ENCODE measurements at places on chromosomes 5 and 9. TPM values are rescaled to one million over a fixed set of nuclear protein-coding genes. Genes with fewer than 3 reads are reported as not detected.

GRCh38 chr5:167509076-167509475 is 782.4 kb upstream of the WWC1 start:
- DNase-seq, result no peak

DNA sequence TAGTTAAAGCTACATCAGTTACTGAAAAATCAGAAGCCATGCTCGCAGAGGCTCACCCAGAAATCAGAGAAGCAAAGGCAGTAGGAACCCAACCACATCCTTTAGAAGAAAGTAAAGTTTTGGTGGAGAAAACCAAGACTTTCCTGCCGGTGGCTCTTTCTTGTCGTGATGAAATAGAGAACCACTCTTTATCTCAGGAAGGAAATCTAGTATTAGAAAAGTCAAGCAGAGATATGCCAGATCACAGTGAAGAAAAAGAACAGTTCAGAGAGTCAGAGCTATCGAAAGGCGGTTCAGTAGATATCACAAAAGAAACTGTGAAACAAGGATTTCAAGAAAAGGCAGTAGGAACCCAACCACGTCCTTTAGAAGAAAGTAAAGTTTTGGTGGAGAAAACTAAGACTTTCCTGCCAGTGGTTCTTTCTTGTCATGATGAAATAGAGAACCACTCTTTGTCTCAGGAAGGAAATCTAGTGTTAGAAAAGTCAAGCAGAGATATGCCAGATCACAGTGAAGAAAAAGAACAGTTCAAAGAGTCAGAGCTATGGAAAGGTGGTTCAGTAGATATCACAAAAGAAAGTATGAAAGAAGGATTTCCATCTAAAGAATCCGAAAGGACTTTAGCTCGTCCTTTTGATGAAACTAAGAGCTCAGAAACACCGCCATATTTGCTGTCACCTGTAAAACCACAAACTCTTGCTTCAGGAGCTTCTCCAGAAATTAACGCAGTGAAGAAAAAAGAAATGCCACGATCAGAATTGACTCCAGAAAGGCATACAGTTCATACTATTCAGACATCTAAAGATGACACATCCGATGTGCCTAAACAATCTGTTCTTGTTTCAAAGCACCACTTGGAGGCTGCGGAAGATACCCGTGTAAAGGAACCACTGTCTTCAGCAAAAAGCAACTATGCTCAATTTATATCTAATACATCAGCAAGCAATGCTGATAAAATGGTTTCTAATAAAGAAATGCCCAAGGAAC is 47.2 kb downstream of the CMYA5 start:
- DNase-seq, result no peak

GRCh38 chr5:6644794-6645241 is 11.6 kb downstream of the SRD5A1 start:
- DNase-seq, result no peak

GRCh38 chr5:125660231-125660895 is 762.8 kb upstream of the GRAMD2B start:
- DNase-seq, result no peak

- DNase-seq, result no peak
Observed at GRCh38 chr5:152379331-152379730, 25.7 kb downstream of the NMUR2 start.

DNA sequence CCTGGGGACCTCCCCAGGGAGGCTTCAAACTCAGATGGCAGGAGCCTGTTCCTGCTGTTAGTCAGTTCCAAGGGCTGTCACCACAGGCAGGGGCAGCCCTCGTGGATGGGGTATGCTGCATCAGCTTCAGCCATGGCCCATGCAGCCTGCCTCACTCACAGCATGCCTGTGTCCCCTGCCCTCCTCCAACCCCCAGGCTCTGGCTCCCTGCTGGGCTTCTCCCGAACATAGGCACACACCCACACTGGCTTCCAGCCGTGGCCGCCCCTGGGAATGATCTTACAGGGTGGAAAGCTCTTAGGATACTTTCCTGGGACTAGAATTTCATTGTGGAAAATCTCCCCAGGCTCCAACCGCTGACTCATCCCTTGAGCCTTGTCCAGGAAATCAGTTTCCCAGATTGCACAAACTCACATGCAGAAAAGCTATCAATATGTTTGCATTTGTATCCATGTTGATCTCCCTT is 163.8 kb downstream of the SEC61B start:
- DNase-seq, result no peak

DNA sequence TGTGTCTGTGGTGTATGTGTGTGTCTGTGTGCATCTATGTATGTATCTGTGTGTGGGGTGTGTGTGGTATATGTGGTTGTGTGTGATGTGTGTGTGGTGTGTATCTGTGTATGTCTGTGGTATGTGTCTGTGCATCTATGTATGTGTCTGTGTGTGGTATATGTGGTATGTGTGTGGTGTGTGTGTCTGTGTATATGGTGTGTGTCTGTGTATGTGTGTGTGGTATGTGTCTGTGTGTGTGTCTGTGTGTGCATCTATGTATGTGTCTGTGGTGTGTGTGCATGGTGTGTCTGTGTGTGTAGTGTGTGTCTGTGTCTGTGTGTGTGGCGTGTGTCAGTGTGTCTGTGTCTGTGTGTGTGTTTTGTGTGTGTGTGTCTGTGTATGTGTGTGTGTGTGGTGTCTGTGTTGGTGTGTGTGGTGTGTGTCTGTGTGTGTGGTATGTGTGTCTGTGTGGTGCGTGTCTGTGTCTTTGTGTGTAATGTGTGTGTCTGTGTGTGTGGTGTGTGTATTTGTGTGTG is 121.9 kb upstream of the MVB12B start:
- no peak for DNase-seq

DNA sequence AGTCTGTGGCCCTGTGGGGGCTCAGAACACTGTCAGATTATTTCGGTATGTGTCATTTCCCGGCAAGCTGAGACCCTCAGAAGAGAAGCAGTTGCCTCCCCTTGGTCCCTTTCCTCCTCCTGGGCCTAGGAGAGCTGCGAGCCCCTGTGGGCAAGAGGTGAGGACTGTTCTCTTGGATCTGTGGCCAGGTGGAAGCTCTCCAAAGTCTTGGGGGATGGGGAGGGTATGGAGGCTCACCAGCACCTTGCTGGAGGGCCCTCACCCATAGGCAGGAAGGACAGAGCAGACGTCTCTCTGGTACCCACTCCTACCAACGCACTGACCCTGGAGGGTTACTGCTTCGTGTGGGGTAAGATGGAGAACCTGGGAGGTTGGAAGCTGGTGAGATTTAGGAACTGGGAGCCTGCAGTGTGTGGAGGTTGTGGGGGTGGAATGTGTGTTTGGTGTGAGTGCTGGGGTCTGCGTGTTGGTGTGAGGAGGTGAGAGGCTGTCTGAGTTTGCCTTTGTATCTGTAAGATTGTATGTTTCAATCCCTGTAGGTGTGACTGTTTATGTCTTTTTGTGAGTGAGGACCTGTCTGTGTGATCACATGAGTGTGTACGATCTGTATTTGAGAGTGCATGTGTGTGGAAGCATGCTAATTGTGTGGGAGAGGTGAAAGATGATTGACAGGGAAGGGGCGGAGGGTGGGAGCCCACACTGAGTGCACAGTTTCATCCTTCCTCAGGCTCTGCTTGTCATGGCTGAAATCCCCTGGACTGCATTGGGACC is 52.4 kb upstream of the PSD2 start:
- DNase-seq, result no peak

Gene ENTPD8
- 0.16 TPM for total RNA-seq

Gene HK3
- 0.74 TPM for total RNA-seq

Gene RORB
- total RNA-seq, result 0.74 TPM

Gene DMRTA1
- 1.4 TPM for total RNA-seq

All from urinary bladder (tissue), 4 donors.